ENCODE measurements at places on chromosomes 7 and 10.

DNA sequence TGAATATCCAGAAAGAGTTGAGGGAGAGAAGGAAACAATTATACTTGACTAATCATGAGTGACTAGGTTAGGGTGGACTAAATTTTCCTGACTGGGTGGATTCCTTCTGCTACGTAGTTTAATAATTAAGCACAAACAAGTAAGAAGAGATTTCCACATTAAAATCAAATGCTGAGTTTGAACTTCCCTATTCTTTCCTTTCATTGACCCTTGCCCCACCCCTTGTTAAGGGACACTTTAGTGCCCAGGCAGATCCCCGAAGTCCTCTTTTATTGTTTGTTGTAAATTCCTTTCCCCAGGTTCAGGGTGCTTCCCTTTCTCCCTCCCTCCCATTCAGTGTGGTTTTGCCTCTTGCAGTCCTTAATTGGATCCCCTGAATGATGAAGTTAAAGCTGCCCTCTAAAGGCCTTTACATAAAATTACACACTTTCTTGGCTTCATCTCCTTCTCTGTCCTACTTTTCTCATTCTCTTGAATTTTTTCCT is 8.8 kb upstream of the SPAM1 start:
- DNase-seq: no peak

- DNase-seq: no peak
Measured at GRCh38 chr10:62919776-62920175, 103.6 kb upstream of the EGR2 start.

GRCh38 chr7:157437519-157438061 is 100.8 kb downstream of the DNAJB6 start:
- DNase-seq: no peak

GRCh38 chr10:77016278-77016815 is 621.3 kb downstream of the KCNMA1 start:
- DNase-seq: no peak

DNA sequence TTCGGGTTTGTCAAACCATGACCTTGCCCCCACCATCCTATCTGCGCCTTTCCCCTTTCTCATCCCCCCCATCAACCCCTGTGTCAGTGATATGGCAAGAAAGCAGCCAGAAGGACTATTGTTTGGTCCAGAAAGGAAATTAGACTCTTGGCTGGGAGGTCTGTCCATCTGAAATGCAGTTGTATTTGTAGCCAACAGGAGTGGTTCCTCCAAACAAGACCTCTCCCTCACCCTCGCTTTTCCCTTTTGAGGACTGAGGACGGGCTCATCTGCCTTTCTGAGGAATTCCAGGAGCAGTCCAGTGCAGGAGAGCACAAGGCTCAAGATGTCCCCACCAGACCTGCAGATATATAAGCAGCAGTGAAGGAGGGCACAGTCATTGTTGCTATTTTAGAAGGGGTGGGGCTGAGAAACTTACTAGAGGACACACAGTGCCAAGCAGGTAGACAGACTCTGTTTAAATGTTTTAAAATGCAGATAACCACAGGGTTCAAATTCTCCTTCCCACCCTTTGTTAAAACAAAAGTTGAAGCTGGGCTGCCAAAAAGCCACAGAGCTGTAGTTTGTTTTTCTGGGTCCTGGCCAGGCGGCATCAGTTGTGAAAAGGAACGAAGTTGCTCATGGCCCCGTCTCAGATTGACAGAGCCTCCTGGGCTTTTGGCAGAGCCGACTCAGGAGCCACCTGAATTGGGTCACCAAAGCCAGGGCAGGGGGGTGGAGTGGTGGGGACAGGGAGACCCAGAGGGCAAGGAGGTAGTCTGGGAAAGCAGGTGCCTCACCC is 37.3 kb downstream of the CYP17A1 start:
- DNase-seq: no peak

DNA sequence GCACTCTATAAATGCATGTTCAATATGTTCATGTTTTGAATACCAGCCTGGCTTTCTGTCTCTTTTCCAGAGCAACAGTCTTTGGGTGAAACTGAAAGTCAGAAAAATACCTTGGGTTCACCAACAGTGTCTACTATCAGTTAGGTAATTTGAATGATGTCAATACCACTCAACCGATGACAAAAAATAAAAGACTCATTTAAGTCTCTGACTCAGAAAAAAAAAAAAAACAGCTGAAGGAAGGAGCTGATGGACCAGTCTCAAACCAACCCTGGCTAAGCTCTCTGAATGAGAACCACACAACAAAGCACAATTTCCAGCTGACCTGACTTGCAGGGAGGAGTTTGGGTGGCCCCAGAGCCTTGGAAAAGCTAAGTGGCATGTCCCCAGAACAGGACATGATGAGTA is 42.5 kb downstream of the ABLIM1 start:
- no peak for DNase-seq

DNA sequence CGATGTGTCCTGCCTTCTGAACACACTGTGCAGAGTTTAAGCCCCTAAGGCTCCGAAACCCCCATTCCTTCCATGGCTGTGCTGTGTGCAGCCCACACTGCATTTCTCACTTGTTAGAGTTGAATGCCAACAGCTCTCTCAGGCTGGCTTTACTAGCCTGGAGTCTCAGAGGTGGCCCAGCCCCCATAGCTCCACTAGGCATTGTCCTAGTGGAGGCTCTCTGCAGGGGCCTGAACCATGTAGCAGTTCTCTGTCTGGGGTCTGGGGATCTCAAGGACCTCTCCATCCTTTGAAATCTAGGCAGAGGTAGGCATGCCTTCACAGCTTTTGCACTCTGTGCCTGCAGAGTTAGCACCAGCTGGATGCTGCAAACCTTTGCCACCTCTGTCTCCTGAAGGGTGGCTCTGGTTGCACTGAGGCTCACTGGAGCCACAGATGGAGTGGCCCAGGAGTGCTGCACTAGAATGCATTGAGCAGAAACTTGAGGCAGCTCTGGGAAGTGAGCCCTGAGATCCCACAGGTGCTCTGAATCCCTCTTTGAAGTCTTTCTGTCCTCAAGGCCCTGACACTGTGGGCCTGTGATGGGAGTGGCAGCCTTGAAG is 301.7 kb downstream of the DGKB start:
- no peak for DNase-seq

DNA sequence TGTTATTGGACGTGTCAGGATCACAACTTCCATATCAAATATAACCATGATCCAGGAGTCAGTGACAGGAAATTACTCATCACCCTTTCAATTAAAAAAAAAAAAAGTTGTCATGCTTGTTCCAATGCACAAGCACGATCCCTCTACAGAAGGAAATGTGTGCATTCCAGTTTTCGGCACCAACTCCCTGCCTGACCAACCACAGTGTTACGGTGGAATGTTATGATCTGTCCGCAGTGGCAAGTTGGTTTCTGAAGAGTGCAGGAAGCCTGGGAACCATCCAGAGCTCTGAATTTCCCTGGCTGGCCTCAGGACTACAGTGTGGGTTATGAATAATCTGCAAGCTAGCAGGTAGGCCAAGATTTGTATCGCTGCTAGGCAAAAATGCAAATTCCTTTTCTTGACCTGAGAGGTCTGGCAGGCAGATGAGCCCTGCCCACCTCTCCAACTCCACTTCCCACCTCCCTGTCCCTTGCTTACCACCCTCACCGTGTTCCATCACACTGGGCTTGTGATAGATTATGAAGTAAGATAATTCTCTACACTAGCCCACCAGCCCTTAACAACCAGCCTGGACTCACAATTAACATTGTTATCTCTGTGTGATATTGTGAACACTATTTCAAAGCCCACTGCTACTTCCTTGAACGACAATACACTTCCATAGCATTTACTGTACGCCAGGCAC is 20.4 kb downstream of the FRMPD2 start:
- DNase-seq: no peak

GRCh38 chr7:1666317-1666822 is 3.7 kb upstream of the ELFN1 start:
- DNase-seq: no peak

DNA sequence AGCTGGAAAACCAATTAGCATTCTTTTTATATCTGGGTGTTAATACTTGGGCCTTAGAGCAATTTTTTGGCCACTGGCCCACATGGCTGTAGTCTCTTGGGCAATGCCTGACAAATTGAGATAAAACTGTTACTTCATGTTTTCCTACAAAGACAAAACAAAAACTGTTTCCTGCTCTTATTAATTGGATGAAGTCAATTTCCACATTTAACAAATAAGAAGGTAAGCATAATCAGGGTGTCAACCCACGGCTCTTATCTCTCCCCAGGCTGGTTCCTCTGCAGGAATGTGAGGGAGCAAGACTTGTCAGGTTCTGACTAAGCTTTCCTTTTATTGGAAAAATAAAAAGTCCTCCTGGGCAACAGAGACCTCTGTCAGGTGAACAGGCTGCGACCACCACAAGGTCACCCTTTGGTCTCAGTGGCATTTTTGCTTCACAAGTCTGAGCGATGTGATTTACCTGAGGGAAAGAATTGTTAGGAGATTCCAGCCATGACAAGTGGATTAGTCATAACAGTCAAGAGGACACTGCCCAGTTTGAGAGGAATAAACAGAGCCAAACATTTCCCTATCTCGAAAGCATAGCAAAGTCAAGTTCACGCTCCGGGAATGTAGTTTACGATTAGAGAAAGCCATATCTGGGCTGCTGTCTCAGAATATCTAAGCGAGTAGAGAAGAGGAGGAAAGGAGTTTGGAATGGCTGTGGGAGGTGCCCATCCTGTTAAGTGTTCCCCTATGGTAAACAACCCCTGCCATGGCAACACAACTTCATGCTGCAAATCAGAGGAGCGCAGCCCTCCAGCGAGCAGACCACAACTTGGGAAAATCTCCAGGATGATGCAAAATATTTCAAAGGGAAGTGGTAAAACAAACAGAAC is 144.4 kb downstream of the TES start:
- DNase-seq: no peak

GRCh38 chr10:97724341-97724941 is 10.9 kb downstream of the MARVELD1 start:
- no peak for DNase-seq

DNA sequence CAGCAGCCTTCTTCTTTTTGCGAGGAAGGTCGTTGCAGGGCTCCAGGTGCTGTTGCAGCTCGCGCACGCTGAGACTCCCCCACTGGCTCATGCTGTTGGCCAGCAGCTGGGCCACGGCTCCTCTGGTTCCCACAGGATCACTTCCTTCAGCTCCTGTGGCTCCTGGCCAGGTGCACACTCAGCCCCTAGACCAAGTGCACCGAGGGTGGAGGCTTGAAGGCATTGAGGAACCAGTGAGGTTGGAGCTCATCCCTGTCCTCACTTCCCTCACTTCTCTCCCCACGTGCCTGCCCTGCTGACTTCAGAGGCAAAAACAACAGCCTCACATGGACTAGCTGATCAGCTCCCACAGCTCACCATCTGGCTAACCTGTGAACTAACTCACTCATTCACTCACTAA is 46.2 kb upstream of the ADRB1 start:
- DNase-seq: no peak

- no peak for DNase-seq
Measured at GRCh38 chr7:65968256-65969185, 13.5 kb downstream of the GUSB start.

DNA sequence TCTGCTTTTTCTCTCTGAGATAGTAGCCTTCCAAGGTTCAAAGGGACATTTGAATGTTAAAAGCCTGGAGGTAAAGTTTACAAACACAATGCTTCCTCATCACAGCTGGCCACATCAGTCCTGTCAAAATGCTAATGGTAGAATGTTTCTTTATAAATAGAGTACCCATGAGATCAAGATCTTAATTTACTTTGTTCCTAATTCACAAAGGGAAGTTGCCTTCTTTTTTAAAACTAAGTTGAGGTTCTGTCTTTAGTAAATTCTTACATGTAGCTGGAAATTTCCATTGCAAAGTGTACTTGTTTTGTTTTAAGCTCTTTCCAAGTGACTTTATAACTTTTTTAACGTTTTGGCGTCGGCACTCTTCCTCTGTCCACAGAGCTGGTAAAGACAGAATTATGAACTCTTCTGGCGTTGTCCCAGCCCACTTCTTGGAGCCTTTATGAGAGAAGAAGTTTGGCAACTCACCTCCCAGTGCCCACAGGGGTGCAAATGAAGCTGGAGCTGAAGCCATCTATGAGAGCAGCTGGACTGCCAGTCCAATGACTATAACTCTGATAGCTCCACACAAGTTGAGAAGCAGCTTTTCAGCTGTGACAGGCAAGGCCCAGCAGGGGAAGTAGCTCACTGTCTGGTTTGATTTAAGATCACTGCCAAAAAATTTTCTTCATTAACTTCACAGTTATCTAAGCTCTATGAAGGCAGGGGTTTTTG is 23.3 kb downstream of the FZD1 start:
- DNase-seq: no peak
